ENCODE measurements at places on chromosomes 4 and X.

DNA sequence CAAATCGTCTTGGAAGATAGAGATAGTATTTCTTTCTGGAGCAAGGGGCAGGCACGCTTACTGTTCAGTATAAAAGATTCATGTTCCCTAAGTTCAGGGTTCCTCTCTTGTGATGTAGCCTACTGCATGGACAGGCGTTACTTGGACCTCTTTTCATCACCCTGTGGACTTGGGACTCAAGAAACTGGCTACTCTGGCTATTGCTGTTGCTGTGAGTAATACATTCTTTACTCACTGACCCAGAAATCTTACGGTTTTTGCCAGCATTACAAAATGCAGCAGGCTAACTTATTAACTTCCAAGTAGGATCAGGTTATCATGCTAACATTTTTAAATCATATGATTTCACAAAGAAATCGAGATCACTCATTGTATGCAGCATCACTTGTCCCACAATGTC, 12.8 kb upstream of the GUCY1B1 start:
- DNase-seq, result no peak

GRCh38 chr4:103998756-103999155, 279.0 kb upstream of the TACR3 start:
- DNase-seq, result no peak

GRCh38 chr4:159966746-159967145, 863.9 kb downstream of the RAPGEF2 start:
- no peak for DNase-seq

GRCh38 chr4:53039741-53040458, 177.8 kb downstream of the RASL11B start:
- peak; percentile 55 for DNase-seq

GRCh38 chrX:72258174-72258573, 18.9 kb downstream of the RPS4X start:
- no peak for DNase-seq

All from SK-N-DZ (cell line).